ENCODE measurements at places on chromosomes 3 and 15. TPM values are rescaled to one million over a fixed set of nuclear protein-coding genes. Genes with fewer than 3 reads are reported as not detected.

CLDN16 gene
- not detected for polyA plus RNA-seq

GABRA5 gene
- not detected for polyA plus RNA-seq

KY gene
- polyA plus RNA-seq = not detected

TICRR gene
- not detected for polyA plus RNA-seq

ITIH3 gene
- not detected for polyA plus RNA-seq

ADAMTS17 gene
- not detected for polyA plus RNA-seq

CLDN11 gene
- polyA plus RNA-seq = not detected

VPS18 gene
- polyA plus RNA-seq = 21.4 TPM

GCNT3 gene
- not detected for polyA plus RNA-seq

OCA2 gene
- polyA plus RNA-seq = not detected

USF3 gene
- polyA plus RNA-seq = 11.8 TPM

PCYT1A gene
- 18.0 TPM for polyA plus RNA-seq

SNRPN gene
- 227 TPM for polyA plus RNA-seq

RNU5B-1 gene
- polyA plus RNA-seq = not detected

HAUS2 gene
- 25.9 TPM for polyA plus RNA-seq

ISLR gene
- polyA plus RNA-seq = not detected

ZBBX gene
- not detected for polyA plus RNA-seq

PIF1 gene
- not detected for polyA plus RNA-seq

LRRC34 gene
- polyA plus RNA-seq = 0.49 TPM

ANKRD63 gene
- not detected for polyA plus RNA-seq

MYRIP gene
- not detected for polyA plus RNA-seq

ULK4 gene
- polyA plus RNA-seq = 13.1 TPM

DYNLT2B gene
- 6.8 TPM for polyA plus RNA-seq

CNTN6 gene
- not detected for polyA plus RNA-seq

THSD4 gene
- not detected for polyA plus RNA-seq

TLR9 gene
- polyA plus RNA-seq = 1.6 TPM

KBTBD13 gene
- polyA plus RNA-seq = not detected
